ENCODE measurements at places on chromosomes 2 and 18.

- no peak for DNase-seq
These were observed 94.2 kb upstream of the DLGAP1 start for GRCh38 chr18:4549164-4549872.

GRCh38 chr2:158128168-158128973, 26.7 kb downstream of the UPP2 start:
- no peak for DNase-seq

DNA sequence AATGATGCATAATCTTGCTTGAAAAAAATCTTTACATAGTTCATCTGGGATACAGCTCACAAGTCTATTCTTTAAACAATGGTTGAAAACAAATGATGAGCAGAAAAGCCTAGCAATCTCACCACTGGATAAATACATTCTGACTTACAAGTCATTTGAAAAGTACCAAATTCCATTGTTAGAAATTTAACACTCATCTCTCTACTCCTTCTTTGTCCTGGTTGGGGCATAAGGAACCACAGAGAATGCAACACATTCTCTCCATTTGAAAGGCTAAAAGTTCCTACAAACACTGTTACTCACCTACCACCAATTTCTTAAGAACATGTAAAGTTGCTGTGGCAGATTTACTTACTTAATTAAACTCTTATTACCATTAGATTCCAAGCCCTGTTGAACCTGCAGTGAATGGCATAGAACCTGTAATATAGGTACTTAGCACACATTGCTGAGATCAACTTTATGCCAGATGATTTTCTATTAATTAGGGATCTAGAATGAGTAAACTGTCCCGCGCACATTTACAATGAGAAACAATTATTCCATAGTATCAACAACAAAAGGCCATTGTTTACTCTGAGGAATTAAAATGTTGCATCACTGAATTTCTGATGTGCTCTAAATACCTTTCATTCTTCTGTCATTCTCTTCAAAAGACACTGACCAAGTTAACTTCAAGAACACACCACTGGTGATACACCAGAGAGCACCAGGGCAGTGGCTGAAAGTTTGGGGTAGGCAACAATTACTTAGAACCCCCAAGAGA, 69.6 kb downstream of the CABYR start:
- DNase-seq: no peak

DNA sequence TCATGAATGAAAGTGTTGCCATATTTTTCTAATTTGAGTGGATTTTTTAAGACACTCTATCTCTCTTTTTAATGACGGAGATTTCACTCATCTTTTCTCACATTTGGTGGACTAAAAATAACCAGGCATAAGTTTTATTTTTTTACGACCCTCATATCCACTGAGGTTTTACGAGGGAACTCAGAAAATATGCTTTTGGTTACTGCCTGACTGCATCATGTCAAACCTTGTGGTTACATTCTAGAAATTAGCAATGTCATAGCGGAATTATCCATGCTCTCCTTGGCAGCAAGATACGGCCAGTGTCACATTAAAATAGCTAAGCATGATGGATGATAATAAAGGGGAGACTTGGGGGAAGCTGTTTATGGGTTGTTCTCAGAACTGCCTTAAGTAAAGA, 428.6 kb upstream of the FSHR start:
- DNase-seq: no peak

DNA sequence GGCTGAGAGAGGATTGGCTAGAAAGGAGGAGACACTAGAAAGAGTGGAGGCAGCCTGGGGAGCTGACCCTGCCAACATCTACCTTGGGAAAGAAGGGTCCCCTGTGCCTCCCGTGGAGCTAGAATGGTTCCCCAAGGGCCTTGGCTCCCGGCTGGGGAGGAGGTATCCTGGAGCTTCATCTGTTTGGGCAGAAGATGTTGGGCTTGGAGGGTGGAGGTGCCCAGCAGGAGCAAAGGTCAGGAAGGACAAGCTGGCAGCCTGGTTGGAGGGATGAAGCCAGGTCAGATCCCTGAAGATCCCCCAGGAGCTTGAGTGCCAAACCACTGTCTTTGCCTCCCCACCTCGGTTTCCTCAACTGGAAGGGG, 2.9 kb downstream of the ATP6V1B1 start:
- no peak for DNase-seq

DNA sequence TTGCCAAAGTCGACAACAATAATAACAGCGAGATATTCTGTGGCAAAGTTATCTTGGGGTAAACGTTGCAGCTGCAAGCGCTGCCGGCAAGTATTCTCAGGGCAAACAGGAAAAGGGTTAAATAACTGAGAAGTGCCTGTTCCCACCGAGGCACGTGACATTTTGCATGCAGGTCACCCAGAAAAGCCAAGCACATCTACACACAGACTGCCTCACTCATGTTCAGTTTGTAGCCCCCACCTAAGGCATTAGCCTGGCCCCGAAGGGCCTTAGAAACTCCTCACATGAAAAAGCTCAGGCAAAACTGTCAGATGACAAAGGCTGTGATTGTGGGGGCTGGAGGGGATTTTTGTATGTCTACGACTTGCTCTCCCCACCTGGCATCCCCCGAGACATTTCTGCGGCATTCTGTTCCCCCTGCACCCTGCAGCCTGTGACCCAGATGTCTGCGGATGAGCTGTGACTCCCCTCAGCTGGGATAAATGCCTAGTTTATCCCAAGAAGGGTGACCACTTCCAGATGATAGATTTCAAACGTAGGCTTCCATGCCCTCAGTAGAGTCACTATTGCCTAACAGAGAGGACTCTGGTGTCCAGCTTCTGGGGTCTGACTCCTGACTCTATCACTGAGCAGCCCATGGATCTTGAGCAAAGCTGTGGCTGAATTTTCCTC, 215.2 kb upstream of the SIX2 start:
- no peak for DNase-seq

GRCh38 chr2:174328961-174329715, 5.6 kb upstream of the SP9 start:
- no peak for DNase-seq

GRCh38 chr18:48832938-48833700, 117.6 kb downstream of the SMAD7 start:
- no peak for DNase-seq

DNA sequence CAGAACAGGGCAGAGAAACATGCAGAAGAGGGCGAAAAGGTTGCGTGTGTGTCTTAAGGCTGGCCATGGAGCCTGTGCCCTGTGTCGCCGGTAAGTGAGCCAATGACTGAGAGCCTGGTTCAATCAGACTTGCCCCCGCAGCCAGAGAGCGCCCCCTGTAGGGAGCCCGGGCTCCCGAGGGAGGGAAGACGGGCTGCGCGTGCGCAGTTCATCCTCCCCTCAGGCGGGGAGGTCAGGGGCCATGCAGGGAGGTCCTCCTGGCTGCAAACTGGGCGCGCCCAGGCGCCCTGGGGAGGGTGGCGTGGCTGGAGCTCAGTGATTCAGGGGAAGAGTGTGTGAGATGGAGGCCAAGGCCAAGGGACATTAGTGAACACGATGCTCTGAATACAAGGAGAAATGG, 276.6 kb downstream of the PHLPP1 start:
- no peak for DNase-seq

- no peak for DNase-seq
These were observed 4.1 kb downstream of the NFE2L2 start for GRCh38 chr2:177260379-177260778.

- DNase-seq: no peak
These were observed 44.6 kb downstream of the COBLL1 start for GRCh38 chr2:164796999-164797398.

GRCh38 chr18:21099442-21099841, 12.2 kb downstream of the ROCK1 start:
- no peak for DNase-seq

- no peak for DNase-seq
These were observed 497.4 kb downstream of the TGIF1 start for GRCh38 chr18:3947383-3947782.

DNA sequence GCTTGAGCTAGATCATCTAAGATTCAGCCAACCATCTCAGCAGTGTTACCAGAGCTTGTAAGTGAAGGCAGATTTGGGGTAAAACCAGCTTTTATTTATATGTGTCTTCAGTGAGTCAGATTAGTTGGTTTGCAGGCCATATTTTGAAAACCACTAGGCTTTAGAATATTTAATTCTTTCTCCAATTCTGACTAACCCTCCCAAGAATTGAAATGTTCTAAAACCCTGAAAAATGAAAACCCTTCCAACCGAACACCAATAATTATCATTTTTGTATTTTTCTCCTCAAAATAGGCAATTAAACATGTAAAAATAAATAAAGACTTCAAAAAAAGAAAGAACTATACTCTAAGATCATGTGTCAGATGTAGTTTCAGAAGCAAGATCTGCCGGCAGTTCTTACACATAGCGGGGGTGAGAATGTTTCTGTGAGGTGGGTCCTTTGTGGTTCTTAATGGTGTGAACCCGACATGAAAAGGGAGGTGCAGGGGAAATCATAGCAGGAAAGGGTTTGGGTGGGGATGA, 14.2 kb downstream of the PLEK start:
- DNase-seq: no peak

- DNase-seq: no peak
These were observed 51.0 kb downstream of the KCNG2 start for GRCh38 chr18:79848579-79849327.

DNA sequence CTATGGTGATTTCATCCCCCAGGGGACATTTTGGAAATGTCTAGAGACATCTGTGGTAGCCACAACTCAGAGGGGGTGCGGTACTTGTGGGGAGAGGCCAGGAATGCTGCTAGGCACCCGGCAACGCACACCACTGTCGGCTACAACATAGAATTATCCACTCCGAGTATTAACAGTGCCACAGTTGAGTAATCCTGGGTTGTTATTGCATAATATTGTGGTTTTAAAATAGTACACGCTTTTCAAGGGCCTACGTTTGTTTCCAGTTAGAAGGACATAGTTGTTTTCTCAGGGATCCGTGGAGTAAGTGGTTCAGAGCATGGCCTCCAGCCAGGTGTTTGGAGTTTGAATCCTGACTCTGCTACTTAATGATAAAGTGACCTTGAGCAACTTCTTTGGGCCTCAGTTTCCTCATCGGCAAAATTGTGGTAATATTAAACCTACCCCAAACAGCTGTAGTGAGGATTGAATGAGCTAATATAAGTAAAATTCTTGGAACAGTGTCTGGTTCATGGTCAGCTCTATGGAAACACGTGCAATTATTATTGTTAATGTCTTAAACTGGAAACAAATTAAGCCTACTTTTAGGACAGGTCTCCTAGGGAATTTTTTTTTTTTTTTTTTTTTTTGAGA, 24.5 kb downstream of the CYP27A1 start:
- DNase-seq: no peak

DNA sequence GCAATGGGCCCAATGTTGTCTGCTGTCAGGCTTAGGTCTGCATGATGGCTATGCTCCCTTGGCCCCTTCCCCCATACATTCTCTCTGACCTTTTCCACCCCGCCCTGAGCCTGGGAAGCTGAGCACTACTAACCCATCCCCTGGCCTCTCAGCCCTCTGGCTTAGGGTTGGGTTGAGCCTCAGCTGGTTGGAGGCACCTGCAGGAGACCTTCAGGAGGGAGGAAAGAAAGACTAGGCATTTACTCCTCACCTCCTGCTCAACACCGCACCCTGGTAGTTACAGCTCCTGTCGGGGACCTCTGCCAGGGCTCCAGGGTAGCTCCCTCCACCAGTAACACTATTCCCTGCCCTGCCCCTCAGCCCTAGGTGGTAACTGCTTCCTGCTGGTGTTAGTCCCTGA, 80.5 kb downstream of the GALNT14 start:
- no peak for DNase-seq

GRCh38 chr2:181178130-181178529, 197.7 kb downstream of the UBE2E3 start:
- no peak for DNase-seq

DNA sequence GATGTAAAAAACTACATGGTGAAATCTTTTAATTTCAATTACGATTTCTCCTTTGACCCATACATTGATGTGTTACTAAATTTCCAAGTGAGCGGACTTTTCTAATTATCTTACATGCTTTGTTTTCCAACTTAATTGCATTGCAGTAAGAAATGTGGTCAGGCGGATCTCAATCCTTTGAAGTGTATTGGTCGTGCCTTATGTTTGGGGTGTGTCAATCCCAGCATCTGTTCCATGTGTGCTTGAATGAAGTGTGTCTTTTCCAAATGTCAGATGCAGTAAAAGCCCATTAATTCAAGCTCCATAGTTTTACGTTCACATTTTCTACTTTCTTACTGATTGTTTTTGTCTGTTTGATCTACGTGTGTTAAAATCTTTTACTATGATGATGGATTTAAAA, 113.1 kb downstream of the UXS1 start:
- DNase-seq: no peak

- no peak for DNase-seq
These were observed 46.4 kb upstream of the BZW1 start for GRCh38 chr2:200765139-200765951.

DNA sequence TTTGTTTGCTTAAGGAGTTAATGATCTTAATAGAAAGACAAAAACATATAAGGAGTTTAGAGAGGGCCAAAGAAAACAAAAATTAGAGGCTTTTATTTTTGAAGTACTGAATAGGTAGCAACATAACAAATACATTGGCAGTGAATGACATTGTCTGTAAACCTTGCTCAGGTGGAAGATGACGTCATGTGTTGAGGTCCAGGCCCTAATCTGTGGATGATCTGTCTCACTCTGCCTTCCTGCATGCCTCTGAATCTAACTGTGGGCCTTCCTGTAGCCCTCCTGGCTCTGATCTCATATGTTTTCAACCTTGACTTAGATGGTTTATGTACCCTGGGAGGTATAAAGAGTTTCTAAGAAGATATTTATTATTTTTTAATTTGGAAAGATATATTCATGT, 58.1 kb upstream of the DYNAP start:
- no peak for DNase-seq

DNA sequence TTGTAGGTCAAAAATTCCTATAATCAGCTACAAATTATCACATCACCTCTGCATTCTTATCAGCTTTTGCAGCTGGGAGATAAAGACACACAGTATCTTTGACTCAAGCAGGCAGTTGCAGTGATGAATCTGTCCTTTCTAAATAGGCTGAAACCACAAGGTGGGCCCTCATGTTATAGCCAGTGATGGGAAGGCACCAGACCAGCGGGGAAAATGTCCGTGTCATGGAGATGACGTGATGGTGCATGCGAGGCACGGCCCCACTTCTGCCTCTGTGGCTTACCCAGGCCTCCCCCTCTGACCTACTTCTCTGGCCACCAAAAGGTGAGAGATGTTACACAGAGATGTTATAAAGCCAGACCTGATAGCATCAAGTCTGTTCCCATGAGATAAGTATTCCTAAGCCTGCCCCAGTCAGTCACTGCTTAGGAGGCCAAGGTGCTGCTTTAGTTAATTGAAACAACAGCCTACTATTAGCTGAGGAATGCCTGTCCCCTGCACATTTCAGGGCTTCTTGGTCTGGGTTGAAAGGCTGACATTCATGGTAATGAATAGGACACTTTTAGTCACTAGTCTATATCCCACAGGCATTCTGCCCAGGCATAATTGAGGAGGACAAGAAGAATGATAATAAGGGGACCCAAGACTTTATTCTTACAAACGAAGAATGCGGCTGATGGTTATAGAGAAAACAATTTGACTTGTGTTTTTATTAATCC, 327.9 kb downstream of the LPIN1 start:
- DNase-seq: no peak

DNA sequence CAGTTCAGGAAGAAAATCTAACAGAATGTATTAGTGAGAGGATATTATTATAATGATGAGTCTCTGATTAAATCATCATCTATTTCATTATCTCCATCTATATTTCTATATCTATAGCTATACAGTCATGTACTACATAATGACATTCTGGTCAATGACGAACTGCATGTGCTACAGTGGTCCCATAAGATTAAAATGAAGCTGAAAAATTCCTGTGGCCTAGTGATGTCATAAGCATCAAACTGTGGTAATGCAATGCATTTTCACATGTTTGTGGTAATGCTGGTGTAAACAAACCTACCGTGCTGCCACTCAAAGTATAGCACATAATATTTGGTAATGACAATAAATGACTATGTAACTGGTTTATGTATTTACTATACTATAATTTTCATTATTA, 1127.9 kb upstream of the CHAC2 start:
- no peak for DNase-seq

Data from stimulated activated CD8-positive, alpha-beta memory T cell treated with anti-CD3 and anti-CD28 coated beads, Interleukin-15, amount 100 ng/mL, for 4 hours (primary cell).